Neuronal stem cell (in vitro differentiated cells): ENCODE measurements at places on chromosomes 3 and 15.

DNA sequence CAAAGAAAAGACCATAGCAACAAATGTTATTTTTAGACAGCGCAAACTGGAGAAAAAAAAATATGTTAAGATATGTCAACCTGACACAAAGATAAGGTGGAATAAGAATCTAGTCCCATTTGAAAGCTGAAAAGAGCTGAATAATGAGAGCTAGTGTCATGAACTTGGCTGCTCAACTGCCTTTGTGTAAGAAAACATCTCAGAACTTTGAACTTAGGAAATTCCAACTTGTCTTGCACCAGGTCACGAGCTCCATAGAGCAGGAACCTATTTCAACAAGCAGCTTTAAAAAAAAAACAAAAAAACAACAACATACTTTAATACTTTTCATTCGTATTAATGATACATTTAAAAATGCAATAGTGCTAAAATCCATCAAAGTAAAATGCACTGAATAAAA is 79.5 kb downstream of the ZNF280D start:
- DNase-seq, result no peak

GRCh38 chr3:106208967-106209366 is 340.2 kb upstream of the CBLB start:
- no peak for DNase-seq

GRCh38 chr15:89575656-89576416 is 567 bp downstream of the TICRR start:
- DNase-seq, result no peak

GRCh38 chr3:12988728-12989454 is 84.3 kb downstream of the IQSEC1 start:
- DNase-seq, result no peak

DNA sequence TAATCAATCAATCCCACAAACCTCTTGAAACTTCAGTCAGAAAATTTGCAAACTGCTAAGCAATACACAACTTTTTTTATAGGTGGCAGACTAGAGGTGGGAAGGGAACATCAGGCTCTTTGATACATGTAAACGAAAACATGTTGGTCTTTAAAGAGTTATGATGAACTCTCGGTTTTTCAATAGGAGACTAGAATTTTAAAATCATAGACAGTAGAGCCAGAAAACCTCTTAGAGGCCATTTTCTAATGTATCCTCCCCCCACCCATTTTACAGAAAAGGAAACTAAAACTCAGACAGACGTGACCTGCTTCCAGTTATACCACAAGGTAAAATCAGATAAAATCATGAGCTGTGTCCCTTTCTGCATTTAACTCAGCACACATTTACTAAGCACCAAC is 179.1 kb upstream of the LPP start:
- DNase-seq, result no peak

- no peak for DNase-seq
Measured at GRCh38 chr15:92586966-92587365, 68.6 kb downstream of the FAM174B start.

DNA sequence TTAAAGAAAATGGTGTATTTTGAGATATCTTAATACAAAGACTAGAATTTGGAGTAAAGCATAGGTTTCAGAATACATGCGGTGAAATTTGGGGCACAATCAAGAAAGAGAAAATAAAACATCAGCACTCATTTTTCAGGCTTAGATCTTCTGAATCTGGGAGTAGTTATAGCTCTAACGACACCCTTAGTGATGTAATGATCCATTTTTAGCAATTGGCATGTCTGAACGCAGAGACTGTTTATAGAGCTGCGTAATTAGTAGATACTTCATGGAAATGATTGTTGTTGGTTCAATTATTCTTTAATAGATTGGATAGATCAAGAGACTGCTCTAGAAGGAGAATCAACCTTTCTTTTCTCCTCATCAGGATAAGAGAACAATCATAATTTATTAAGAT is 47.5 kb upstream of the SNRK start:
- DNase-seq, result no peak

DNA sequence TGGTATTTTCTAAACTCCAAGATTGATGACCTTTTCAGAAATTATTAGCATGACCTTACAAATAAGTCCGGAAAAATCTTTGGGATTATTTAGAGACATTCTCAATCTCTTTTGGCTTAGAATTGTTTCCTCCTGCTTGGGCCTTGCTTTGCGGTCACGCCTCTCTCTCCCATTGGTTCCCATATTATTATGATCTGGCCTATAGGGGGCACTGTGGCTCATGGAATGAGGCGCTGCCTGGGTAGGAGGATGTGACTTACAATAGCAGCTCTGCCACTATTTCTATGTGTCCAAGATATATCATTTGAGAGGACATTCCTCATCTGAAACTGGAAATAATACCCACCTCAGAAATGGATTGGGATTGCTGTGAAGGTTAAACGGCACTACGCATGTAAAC is 464.9 kb downstream of the MFSD1 start:
- peak; percentile 59 for DNase-seq

DNA sequence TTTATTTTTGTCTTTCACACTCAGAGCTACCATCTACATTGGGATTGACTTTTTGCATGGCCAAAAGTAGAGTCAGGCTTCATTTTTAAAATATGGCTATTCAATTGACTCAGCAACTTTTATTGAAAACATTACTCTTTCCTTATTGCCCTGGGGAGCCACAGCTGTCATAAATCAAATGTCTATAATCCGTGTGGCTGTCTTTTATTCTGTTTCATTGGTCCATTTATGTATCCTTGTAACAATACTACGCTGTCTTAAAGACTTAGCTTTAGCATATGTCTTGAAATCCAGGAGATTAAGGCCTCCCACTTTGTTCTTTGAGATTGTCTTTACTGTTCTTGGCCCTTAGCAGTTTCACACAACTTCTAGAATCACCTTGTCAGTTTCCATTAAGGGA is 55.2 kb downstream of the CEMIP start:
- no peak for DNase-seq

- DNase-seq, result no peak
Measured at GRCh38 chr3:195555110-195555509, 12.0 kb upstream of the PPP1R2 start.
